ENCODE measurements at places on chromosomes 5 and 9.

GRCh38 chr5:172002310-172002709, 4.1 kb downstream of the FBXW11 start:
- DNase-seq: no peak

- no peak for DNase-seq
These were observed 60.9 kb downstream of the CXXC5 start for GRCh38 chr5:139708877-139709581.

DNA sequence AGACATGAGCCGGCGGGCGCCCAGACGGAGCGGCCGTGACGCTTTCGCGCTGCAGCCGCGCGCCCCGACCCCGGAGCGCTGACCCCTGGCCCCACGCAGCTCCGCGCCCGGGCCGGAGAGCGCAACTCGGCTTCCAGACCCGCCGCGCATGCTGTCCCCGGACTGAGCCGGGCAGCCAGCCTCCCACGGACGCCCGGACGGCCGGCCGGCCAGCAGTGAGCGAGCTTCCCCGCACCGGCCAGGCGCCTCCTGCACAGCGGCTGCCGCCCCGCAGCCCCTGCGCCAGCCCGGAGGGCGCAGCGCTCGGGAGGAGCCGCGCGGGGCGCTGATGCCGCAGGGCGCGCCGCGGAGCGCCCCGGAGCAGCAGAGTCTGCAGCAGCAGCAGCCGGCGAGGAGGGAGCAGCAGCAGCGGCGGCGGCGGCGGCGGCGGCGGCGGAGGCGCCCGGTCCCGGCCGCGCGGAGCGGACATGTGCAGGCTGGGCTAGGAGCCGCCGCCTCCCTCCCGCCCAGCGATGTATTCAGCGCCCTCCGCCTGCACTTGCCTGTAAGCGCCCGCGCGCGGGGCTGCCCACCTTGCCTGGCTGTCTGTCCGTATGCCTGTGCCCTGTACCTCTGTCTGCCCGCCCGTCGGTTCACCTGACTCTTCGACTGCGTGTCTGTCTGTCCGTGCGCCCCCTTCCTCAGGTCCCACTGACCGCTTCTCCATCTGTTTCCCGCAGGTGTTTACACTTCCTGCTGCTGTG, 412 bp downstream of the FGF18 start:
- DNase-seq: no peak

DNA sequence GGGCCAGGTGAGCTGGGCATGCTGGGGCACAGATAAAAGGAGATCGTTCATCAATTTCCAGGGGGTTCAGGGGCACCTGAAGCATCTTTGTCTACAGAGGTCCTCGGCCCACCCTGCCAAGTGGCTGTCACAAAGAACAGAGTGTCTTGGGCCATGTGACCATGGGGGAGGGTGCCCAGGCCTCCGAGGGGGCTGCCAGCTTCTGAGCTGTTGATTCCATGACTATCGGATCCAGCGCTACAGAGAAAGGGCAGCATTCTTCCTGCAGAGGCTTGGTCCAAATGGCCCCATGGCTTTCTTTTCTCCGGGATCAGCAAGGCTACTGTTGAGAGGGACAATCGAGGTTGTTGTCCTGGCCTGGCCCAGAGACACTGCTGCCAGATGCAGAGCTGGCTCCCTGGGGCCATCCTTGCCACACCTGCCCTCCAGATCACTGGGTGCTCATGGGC, 289.2 kb downstream of the ZSWIM6 start:
- no peak for DNase-seq

DNA sequence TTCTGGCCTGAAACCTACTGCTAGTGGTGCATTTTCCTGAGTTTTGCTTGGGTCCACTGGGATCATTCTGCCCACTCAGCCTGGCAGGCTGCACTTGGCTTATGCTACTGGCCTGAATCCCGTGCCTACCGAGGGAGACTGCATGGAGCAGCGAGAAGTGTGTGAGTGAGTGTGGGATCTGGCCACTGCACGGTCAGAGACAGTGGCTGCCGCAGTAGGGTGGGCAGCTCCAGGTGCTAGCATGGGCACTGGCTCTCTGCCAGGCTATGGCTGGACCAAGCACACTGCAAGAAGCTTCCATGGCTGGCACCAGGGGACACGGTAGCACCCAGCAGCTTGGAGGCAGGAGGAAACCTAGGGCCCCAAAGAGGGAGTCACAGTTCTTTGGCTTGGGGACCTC, 1058.7 kb upstream of the ACO1 start:
- no peak for DNase-seq

- no peak for DNase-seq
These were observed 349.3 kb downstream of the RAB3C start for GRCh38 chr5:58932057-58932612.

All from iPS DF 19.7 (cell line).